Esophagus mucosa (tissue), 1 donor: ENCODE measurements at places on chromosomes 11 and 22. TPM values are rescaled to one million over a fixed set of nuclear protein-coding genes. Genes with fewer than 3 reads are reported as not detected.

The SERPING1 gene
- total RNA-seq, result 16.7 TPM

The CNGA4 gene
- 0.08 TPM for total RNA-seq

The LRRC4C gene
- 0.28 TPM for total RNA-seq

The TRIM68 gene
- 4.7 TPM for total RNA-seq

- peak; percentile 67 for ATAC-seq
Observed at GRCh38 chr22:41003066-41003465, 51.9 kb downstream of the RBX1 start.

DNA sequence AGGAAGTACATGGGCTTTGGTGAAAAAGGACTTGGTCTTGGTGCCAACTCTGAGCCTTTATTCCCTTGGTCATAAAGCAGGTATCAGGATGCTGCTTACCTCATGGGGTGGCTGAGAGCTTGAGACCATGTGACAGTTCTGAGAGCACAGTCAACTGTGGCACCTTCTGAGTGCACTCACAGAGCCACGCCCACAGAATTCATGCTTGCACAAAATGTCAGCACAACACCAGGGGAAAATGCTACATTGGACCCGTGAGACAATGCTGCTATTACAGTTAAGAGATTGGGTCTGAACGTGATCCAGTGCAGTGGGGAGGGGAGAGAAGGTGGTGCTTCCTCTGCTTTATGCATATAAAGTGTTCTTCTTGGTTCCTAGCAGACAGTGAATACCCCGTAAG, 79.5 kb upstream of the SPON1 start:
- peak; percentile 42 for ATAC-seq

DNA sequence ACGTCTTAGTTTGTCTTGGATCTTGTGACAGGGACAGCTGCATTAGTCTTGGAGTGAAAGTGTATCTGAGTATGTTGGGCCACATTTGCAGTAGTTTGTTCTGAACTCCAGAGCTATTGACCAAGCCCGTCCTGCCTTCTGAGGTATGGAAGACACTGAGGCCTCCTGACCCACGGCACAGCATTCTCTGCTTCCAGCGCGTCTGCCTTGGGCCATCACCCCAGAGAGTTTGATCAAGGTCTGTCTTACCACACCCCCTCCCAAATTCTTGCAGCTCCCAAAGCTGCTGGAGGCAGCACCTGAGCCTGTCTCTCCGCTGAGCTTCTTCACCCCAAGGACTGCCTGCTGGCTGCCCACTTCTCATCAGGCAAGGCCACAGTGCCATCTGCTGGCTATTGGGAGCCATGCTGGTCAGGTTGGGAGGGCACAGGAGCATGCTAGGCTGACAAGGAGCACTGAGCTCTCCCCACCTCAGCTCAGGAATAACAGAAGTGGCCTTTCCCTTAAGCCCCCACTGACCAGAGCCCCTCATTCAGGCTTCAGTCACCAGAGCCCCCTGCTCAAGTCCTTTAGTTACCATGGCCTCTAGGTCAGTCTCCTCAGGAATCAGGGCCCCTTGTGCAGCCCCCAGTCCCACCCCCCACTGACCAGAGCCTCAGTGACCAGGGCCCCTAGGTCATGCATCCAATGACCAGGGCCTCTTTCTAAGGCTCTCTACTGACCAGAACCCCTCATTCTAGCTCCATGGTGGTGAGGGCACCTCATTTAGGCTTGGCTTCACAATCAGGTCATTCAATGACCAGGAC, 27.2 kb upstream of the SMPD1 start:
- ATAC-seq, result peak; percentile 91

GRCh38 chr22:16989915-16990314, 18.1 kb downstream of the GAB4 start:
- no peak for ATAC-seq

- no peak for ATAC-seq
Observed at GRCh38 chr22:25078591-25078990, 121.1 kb upstream of the CRYBB3 start.

DNA sequence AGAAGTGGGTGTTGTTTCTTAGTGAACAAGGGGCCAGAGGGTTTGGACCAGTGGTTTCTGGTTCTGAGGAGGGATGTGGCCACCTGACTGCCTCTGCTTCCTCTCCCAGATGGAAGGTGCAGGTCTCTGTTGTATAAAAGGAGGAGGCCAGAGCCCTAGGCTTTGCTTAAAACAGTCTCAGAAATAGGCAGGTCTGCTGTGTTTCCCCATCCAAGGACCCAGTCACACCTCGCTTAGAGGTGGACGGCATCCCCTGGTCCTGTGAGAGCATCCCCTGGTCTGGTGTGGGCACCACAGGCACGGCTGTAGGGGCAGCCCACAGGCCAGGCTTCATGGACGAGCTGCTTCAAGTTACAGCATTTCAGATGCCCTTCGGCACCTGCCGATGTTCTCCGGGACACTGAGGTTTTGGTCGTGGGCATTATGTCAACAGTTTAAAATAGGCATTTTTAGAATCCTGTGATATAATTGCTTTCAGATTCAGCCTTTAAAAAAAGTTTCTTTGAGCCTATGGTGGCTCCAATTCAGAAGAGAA, 45.7 kb upstream of the SHANK2 start:
- no peak for ATAC-seq

DNA sequence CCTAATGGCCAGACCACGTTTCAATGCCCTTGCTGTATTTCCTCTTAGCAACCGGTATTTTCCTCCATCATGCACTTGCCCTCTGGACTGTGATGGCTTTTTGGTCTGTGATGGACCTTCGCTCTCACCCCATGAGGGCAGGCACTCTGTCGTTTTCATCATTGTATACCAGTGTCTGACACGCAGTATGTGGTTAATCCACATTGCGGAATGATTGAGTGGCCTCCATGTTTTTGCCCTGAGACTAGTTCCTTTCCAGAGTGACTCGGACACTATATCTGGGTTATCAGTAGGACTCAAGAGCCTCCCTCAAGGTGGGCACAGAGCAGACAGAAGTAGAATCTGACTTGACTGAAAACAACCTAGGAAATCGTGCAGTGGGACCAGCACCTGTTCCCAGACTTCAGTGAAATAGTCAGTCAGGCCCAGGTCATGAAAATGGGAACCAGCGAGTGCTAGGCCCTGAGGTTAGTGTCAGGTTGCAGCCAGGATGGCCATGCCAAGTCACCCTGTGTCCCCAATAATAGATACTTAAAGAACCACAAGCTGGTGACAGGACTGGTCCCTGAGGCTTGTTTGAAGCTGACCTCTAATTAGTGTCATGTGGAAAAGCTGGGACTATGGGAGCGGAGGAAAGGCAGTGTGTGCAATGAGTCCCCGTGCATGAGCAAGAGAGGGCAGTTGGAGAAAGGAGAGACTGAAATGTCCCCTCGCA, 464.7 kb downstream of the INSC start:
- no peak for ATAC-seq

- peak; percentile 87 for ATAC-seq
Observed at GRCh38 chr22:45671783-45672563, at the start of gene ATXN10. Gene ATXN10 (plus strand): TSS chr22:45671834. CDS start chr22:45672064, 230 bp downstream.

- no peak for ATAC-seq
Observed at GRCh38 chr11:110966131-110966530, 253.9 kb upstream of the ARHGAP20 start.

DNA sequence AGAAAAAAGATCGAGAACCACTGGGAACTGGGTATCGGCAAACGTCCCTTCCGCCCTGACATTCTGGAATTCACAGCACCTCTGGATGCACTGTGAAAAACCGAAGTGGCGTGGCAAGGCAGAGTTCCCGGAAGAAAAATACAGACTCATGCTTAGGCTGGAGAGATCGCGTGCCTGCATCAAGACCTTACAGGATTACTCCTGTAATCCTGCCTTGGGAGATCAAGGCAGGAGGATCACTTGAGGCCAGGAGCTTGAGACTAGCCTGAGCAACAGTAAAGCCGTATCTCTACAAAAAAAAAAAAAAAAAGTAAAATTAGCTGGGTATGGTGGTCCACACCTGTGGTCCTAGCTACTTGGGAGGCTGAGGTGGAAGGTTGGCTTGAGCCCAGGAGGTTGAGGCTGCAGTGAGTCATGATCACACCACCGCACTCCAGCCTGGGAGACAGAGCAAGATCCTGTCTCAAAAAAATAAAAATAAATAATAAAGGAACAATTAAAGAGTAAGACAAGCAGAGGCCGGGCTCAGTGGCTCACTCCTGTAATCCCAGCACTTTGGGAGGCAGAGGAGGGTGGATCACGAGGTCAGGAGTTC, 19.9 kb upstream of the TEF start:
- no peak for ATAC-seq

DNA sequence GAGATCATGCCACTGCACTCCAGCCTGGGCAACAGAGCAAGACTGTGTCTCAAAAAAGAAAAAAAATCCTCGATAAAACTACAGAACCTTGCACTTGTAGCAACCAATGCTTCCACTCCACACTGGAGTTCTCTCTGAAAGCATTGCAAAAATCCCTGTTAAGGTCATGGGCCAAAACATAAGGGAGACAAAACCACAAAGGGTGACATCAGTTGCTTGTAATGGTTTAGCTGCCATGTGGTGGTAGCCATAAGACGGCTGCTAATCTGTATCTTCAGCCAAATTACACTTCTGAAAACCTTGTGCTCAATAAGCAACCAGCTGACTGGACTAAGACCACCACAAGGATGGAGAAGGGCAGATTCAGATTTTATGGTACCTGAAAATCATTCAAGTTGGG, 20.6 kb upstream of the TPH1 start:
- ATAC-seq, result no peak
